ENCODE measurements at places on chromosomes 5 and 9.

GRCh38 chr9:137070201-137070905, at the start of gene SAPCD2:
SAPCD2 (minus strand) TSS chr9:137070557; CDS start chr9:137070460, 97 bp downstream.
- DNase-seq = peak; percentile 91

- no peak for DNase-seq
Measured at GRCh38 chr9:76713381-76713780, 50.9 kb upstream of the PCA3 start.

DNA sequence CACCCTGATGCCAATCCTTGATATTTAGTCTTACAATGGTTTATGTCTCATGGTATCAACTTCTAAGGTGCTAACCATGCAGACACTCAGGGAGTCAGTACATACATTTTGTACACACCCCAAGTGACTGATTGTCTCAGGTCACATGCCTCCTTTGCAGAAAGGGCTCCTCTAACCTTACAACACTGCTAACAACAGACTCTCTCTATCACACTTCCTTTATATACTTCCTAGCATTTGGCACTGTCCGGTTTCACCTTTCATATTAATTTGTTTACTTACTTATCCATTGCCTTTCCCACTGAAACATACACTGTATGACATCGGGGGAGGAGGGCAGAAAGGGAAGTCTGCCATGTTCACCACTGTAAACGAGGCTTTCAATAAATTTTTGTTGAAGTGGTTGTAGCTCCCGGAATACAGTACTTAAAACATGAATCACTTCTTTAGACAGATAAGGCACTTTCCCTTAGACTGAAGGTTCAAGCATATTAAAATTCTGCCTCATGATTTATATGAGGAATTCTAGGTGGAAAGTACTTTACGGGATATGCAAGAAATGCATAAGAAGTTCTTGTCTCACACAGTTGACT, 20.6 kb downstream of the EMB start:
- no peak for DNase-seq

DNA sequence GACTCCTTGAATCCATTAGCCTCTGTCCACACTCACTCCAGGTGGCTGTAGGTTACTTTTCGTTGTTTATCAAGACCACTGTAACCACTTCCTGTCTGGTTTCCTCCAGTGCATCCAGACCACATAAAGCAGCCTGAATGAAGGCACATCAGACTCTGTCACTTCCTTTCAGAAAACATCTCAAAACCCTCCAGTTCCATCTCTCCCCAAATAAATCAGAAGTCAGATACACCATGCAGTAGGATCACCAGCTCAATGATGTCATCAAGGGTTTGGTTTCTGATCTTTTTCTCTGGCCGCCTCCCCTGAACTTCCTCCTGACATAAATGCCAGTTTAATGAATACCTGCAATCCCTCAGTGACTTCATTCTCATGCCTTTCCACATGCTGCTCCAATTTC, 161.2 kb downstream of the ZNF462 start:
- DNase-seq = no peak

- DNase-seq = no peak
Measured at GRCh38 chr5:11890777-11891176, 13.5 kb downstream of the CTNND2 start.

- DNase-seq = no peak
Measured at GRCh38 chr5:147412561-147412960, 97.3 kb downstream of the DPYSL3 start.

DNA sequence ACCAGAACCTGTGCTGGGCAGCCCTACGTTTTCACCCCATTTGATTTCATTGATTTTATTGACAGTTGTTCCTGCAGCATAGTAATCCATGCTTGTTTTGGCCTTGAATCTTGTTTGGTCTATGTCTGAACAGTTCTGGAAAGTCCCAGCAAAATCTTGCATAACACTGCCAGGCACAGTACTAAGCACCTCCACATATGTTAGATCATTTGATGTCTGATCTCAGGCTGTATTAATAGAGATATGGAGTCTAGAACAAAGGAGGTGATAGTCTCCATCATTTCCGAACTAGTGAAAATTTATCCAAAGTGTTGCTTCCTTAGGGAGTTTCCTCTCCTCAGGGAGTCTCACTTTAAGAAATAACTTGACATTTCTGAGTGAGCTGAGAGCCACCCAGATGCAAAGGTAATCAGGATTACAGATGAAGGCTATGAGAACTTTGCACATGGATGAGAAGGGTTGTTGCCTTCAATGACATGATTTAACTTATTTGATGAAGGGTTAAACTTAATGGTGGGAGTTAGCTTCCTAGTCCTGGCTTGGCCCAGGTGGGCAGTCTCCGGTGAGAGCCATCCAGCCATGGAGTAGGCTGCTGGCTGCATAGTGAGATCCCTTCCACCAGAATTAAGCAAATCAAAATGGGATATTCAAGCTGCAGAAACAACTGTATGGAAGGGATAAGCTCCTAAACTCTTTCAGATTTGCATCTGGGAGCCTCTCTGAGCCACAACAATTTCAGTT, 173.8 kb upstream of the MVB12B start:
- no peak for DNase-seq

DNA sequence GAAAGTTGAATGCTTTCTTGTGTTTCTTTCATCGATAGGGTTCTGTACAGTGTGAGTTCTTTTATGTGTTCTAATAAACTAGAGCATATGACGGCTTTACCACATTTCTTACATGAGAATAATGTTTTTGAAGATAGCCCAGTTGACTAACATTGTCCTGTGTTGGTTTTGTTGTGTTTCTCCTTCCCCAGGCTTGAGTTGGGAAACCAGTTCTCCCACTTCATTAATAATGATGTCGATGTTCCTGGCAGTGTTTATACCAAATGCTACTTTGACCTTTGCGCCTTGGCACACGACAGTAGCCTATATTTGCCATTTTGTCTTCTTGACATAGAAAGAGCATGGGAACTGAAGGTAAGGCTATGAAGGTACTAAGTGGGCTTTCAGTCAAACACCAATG, 14.4 kb upstream of the ZNF782 start:
- no peak for DNase-seq

GRCh38 chr9:133888048-133888808, 103.9 kb downstream of the VAV2 start:
- DNase-seq = no peak

DNA sequence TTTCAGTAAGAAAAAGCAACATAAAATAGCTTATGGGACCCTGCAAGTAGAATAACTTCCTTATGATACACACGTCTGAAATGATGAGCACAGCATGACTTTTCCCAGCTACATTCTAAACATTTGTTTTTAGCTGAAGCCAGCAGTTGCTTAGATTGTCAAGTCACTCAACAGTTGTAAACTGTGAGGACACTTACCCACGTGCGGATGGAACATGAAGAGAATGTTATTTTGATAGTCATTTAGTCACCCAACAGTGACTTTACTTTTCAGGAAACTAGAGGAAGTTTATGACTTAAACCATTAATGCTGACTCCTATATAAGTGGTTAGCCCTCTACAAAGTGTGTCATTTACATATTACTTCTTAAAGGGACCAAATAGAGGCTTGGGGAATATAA, 3.0 kb downstream of the HACD4 start:
- DNase-seq = no peak

- DNase-seq = peak; percentile 92
Measured at GRCh38 chr9:91193658-91194391, 167.9 kb downstream of the AUH start.

- no peak for DNase-seq
Measured at GRCh38 chr5:96595300-96596090, 66.7 kb upstream of the CAST start.

GRCh38 chr9:26656003-26656870, 236.4 kb downstream of the CAAP1 start:
- no peak for DNase-seq

DNA sequence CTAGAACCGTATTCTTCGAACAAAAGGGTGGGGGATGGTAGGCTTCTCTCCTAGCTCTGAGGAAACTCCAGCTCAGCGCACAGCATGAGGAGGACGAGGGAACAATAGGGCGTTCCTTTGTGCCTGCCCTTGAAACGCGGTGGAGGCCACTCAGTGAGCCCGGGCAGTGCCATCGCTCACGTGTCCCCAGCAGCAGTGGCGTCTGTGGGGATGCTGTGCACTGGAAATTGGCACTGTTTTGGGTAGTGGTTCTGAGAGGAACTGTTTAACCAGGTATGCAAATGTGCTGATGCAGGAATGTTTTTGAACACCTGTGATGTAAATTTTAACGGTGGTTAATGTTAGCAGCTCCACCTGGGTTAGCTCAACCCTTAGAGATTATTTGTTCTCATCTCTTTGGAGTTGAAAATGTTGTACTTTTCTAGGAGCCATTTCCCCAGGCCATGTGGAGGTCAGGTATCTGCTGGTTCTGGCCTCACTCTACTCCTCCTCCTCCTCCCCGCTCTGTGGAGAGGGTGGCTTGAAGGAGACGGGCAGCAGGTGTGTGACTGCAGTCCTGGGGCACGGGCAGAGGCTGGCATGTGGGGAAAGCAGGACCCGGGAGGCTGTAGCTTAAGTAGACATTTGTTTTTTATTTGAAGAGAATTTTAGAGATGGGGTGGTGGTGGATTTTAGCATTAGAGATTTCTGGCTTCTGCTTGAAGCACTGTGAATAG, 48.3 kb downstream of the EHMT1 start:
- DNase-seq = no peak

- no peak for DNase-seq
Measured at GRCh38 chr9:98610711-98611110, 98.0 kb downstream of the GABBR2 start.

DNA sequence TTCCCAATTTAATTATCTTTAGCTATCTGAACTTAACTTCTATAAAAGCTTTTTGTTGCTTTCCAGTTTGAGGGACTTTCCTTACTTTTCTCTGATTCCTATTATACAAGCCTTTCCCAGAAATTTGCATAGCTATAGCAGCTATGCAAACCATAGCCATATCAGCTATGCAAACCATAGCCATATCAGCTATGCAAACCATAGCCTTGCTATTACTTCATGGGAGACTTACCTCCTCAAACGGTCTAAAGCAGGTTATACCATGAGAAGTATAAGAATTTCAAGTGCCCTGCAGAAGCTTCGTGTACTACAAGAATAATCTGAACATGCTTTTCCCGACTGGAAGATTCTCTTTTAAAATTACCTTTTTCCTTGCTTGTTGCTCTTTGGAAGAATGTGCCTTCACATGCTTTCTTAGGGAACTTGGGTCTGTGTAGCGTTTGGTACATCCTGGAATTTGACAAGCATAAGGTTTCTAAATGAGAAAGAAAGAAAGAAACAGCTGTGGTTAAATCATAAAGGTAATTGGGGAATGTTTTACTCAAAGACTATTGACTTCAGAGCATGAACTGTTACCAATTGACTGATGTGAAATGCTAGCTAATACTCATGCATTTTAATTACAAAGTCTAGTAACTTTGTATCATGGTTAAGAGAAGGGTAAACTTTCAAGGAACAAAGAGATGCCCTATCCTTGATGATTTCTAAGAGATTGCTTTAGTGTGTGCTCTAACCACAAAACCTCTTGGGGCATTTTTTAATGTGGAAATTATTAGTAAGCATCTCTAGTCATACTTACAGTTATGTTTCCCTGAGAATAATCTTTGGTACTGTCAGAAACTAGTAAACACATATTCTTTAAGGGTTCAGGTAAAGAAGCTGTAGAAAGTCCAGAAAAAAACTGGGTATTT, 367.6 kb downstream of the GLIS3 start:
- DNase-seq = no peak

DNA sequence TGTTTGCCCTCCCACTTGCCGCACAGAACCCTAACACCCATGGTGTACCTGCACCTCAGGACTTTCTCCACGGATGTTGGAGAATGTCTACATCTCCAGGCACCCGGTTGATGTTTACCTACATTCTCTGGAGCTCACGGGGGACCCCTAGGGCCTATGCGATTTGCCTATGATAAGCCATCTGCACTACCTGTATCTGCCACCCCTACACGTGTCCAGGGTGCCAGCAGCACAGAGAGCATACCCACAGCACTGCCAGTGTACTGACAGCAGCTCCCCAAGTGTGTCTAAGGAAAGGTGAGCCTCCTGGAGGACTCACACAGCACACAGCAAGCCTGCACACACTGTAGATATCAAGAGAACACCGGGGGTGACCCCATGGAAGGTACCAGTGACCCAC, 31.3 kb upstream of the LMX1B start:
- DNase-seq = no peak

DNA sequence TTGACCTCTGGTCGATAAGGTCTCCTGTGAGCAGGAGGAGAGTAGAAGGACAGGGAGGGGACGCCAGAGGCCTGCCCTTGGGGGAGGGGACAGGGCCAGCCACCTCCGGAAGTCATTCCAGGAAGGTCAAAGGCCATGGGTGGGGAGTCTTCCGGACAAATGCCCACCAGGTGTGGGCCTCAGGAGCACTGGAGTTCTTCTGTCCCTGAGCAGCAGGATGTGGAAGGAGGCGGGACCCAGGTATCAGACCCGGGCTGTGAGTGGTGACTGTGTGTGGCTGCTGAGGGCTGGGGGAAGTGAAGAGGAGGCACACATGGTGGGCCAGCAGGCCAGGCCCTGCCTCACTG, 13.9 kb downstream of the FGF18 start:
- DNase-seq = no peak

DNA sequence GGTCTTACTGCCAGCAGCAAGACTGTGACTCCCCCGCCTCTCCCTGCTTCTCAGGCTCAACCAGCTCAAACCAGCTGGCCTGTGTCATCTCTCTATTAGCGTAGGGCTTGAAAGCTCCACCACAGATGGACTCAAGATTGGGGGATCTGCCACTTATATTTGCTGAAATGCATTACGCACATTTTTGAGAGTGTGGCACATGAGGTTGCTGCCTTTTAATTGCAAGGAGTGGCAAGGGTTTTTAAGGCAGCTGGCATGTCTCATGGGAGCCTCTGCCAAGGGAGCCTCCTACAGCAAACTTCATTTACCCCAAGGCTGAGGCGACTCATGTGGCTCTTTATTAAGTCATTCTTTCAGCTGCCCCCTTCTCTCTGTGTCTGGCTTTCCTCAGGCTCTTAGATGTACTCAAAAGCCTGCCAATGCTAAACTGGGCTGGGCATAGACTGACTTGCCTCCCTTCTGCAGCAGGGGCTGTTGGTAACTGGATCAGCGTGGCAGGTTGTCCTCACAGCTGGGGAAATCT, 219.3 kb downstream of the SMARCA2 start:
- DNase-seq = no peak

DNA sequence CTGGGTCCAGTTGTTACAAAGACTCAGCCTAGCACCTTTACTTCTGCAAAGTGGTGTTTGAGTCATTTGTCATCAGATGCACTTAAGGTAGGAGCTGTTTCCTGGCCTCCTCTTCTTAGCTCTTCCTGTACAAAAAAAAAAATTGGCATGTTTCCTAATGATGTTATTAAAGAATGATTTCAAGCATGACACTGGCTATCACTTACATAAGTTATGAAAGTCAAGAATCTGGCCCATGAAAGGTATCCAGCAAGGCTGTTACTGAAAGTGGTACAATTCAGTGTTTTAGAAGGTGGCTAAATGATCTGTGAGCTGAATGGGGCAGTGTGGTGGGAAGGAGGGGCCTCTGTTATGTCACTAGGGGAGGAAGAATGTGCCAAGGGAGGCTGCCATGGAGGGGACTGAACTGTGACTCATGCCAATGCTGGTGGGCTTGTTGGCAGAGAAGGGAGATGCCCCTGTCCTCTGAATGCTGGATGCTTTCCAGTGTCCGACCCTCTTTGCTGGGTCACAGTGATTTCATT, 175.1 kb upstream of the MAP1B start:
- DNase-seq = no peak
